ENCODE measurements at places on chromosomes 12 and 14.

DNA sequence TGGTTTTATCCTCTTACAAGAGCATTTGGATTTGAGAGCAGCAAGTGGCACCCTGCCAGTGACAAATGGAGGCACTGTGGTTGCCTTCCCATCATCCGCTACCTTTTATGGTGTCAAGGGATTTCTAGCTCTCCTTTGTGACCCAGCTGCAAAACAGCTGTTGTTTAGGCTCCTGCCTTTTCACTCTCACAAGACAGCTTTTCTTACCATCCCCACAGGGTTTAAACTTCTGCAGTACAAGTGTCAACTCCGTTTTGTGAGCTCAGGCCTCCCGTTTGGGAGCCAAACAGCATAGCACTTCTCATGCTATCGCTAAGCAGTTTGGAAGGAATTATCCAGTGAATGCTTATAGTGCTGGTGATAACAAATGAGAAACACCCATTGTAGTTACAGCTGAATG lies 331.4 kb downstream of the TMTC2 start:
- no peak for DNase-seq

GRCh38 chr12:88638388-88638787 lies 58.1 kb upstream of the KITLG start:
- DNase-seq, result no peak

GRCh38 chr12:124655698-124656516 lies 88.5 kb upstream of the NCOR2 start:
- DNase-seq, result no peak

- DNase-seq, result peak; percentile 64
Observed at GRCh38 chr12:28253161-28253641, 62.9 kb downstream of the CCDC91 start.

DNA sequence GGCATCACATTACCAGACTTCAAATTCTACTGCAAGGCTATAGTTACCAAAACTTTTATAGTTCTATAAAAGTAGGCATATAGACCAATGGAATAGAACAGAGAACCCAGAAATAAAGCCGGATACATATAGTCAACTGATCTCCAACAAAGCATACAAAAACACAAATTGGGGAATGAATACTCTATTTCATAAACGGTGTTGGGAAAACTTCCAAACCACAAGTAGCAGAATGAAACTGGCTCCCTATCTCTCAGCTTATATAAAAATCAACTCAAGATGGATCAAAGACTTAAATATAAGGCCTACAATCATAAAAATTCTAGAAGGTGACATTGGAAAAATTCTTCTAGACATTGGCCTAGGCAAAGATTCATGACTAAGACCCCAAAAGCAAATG lies 187.9 kb upstream of the PLXNC1 start:
- no peak for DNase-seq

- no peak for DNase-seq
Observed at GRCh38 chr12:57389033-57389432, 41.8 kb downstream of the R3HDM2 start.

DNA sequence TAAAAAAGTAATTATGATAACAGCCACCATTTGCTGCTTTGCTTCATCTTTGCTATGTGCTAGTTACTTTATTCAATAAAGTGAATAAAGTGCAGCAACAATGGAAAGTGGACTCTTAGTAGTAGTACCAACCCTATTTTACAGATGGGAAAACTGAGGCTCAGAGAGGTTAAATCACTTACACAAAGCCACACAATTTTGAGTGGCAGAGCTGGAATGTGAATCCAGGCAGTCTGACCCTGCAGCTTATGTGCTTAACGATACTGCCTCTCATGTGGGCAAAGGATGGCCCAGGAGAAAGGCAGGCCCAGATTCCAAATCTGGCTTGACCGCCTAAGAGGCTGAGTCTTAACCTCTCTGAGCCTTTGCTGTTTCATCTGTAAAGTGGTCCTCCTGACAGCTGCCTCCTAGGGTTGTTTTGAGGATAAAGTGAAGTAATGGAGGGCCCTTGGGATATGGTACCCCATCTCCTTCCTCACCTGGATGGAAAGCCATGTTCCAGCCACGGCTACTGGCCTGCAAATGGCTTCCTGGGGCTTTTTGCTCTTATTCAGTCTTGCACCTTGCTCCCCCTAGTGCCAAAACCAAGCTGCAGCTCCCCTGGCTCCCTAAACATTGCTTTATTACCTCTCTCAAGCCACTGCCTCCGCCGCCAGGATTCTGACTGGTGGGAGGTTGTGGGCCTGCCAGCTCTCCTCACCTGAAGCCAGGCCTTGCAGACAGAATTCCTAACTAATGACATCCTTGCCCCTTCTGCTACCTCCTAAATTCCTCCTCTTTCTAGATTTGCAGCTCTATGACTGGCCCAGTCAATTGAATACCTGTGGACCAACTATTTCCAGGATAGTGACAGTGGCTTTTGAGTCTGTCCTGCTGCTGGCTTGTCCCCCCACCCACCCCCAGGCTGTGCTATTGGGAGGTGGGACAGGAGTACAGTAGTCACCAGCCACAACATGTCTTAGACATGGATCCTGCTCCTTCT lies 283.3 kb upstream of the PWP1 start:
- peak; percentile 58 for DNase-seq

- no peak for DNase-seq
Observed at GRCh38 chr12:69039911-69040310, 106.9 kb upstream of the CPM start.

DNA sequence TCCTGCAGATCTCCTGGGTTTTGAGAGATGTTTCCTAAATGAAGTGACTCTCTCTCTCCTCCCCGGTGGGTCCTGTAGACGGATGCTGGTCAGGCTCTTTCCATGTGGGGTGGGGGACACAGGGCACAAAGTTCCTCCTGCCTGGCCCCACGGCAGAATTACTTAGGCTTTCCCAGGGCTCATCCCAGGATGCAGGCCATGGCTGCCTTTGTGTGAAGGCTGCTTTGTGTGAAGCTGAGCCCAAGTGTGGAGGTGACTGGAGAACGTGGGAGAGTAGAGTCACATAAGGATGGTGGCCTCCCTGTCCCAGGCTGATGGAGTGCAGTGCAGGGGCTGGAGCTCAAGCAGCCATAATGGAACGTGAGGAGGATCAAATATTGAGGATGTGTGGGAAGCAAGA lies 200.2 kb downstream of the ADGRD1 start:
- DNase-seq, result no peak

- DNase-seq, result no peak
Observed at GRCh38 chr12:118611295-118611694, 234.9 kb downstream of the SUDS3 start.

DNA sequence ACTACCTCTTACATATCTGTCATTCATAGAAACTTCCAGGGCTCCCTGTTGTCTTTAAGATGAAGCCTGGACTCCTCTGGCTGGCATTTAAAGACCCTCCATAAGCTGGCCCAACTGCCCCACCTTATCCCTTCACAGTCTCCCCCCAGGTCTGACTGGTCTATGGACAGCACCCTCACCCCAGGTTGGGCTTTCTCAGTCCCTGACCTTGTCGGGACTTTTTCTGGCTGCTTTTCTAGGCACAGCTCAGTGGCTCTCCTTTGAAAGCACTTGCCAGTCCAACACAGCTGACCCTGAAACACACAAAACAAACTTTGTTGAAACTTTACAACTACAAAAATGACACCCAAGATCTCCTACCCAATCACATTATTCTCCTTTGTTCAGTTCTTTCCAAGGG lies 13.9 kb upstream of the MYH7 start:
- no peak for DNase-seq

DNA sequence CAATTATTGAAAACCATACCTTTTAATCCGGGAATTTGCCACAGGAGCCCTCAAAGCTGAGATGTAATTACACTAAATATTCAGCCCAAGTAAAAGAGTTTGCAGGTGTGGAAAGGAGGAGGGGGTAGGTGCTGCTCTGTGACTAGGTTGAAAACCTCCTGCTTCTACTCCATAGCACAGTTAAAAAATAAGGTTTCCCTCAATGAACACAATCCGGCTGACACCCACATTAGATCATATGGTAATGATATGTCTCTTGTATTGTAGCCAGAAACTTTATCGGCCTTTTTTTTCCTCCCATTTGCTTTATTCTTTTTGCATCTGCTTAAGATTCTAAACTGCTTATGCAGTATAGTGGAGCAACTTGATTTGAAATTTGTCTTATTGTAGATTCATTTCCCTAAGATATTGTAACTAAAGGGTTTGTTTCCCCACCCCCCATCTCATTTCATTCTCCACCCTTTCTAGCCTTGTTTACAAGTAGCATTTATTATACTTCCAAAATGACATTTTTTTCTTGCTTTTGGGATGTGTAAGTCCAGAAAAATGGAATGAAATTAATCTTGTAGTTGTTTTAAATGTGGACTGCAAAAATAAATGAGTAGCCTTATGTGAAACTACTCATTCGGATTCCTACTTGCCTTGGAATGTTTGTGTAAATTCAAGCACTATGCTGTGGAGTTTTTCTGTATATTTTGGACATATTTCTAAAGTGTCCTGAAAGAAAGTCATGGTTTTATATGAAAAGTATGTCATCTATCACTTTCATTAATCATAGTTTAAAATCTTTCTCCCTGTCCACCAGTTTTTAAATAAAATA lies at the start of gene DCN:
DCN (minus strand) TSS at position 182 of the 820 bp plus-strand sequence. CDS start 4,265 bp downstream, outside the sequence.
- DNase-seq, result no peak

DNA sequence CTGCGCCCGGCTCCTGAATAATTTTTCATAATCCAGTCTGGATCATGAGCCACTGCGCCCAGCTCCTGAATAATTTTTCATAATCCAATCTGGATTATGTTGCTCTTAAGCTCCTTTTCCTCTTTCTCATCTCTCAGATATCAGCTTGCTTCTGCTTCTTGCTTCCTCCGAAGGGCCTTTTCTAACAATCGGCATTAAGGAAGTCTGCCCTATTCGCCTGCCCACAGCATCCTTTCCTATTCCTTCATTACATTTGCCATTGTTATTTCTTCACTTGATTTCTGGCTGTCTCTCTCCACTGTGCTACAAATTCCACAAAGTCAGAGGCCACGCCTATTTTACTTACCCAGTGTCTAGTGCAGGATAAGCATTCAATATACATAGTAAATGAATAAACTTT lies 83.5 kb downstream of the TTC7B start:
- no peak for DNase-seq

- DNase-seq, result peak; percentile 86
Observed at GRCh38 chr14:88005978-88006851, 1.3 kb downstream of the GPR65 start.

DNA sequence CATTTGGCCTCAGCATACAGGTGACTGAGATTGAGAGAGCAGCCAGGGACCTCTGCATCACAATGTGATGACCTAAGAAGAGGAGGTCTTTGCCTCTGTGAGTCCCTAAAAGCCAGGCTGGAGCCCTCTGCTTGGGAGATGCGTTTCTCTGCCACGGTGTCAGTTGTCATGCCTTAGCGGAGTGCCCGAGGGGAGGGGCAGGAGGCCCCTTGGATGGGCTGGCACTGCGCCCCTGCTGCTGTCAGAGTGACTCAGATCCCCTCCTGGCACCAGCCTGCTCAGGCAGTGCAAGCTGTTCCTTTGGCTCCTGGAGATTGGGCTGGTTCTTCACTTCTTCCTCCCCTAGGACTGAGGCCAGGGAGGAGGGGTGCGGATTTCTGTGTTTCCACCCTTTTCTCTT lies 64.9 kb upstream of the KCNA5 start:
- no peak for DNase-seq

- DNase-seq, result no peak
Observed at GRCh38 chr12:44716711-44717110, 159.4 kb downstream of the NELL2 start.

GRCh38 chr12:98870504-98870903 lies 225.4 kb downstream of the APAF1 start:
- DNase-seq, result no peak

DNA sequence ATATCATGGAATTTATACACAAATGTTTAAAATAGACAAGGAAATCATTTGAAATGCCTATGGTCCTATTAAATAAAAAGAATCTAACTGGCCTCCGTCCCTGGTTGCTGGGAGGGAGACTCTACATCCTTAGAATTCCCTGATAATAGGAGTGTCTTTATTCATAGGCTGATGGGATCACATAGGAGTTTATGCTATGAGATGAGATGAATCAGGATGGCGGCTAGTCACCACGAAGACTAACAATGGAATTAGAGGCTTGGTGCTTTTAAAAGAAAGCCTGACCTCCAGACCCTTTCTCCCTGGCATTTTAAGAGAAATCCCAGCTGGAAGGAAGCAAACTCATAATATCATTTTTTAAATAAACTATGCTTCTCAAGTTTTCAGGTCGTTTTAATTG lies 69.7 kb downstream of the SEC23A start:
- DNase-seq, result no peak

DNA sequence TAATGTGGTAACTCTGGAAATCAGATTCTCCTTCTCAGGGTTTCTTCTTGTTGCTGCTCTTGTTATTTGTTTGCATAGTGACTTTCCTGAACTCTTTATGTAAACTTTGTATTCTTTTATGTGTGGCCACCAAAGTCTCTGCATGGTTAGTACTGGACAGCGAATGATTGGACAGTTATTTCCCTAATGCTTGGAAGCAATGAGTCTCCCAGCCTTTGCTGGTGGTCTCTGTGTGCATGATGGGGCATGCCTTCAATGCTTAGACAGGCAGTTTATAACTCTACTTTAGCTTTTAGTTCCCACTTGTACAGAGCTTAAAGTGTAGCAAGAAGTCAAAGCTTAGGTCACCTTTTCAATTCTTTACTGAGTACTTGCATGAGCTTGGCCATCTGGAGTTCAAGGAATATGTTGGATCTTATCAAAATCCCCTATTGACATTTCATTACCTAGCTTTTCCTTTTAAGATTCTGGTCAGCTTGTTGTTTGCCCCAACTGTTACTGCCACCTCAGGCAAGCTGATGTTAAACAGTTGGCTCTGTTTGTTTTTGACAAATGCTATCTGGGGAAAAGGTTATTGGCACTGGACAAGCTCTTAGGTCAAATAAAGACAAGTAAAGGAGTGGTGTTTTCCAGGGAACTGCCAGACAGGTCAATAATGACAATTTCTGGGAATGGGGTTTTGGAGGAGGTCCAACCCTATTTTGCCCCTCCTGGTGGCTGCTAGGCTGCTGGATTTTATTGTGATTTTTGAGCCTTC lies 12.3 kb downstream of the CCDC91 start:
- DNase-seq, result no peak

DNA sequence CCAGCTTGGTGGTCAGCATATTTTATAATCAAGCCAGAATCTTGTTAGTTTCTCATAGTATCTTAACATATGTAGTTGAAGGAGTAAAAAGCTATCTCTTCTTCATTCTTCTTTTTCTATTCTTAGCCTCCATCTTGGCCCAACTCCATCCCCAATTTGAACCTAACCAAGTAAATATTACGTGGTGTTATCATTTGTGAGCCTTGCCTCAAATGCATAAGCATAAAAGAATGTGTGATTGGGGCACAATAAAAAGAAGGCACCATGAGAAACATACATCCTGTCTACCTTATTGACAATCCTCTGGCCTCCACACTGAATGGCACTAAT lies 181.4 kb upstream of the BMP4 start:
- DNase-seq, result no peak
